ENCODE measurements at places on chromosomes 12 and 14.

GRCh38 chr12:129075460-129076208, 222.4 kb downstream of the GLT1D1 start:
- no peak for DNase-seq

- DNase-seq, result no peak
These were observed 7.8 kb upstream of the DTD2 start for GRCh38 chr14:31465111-31465510.

DNA sequence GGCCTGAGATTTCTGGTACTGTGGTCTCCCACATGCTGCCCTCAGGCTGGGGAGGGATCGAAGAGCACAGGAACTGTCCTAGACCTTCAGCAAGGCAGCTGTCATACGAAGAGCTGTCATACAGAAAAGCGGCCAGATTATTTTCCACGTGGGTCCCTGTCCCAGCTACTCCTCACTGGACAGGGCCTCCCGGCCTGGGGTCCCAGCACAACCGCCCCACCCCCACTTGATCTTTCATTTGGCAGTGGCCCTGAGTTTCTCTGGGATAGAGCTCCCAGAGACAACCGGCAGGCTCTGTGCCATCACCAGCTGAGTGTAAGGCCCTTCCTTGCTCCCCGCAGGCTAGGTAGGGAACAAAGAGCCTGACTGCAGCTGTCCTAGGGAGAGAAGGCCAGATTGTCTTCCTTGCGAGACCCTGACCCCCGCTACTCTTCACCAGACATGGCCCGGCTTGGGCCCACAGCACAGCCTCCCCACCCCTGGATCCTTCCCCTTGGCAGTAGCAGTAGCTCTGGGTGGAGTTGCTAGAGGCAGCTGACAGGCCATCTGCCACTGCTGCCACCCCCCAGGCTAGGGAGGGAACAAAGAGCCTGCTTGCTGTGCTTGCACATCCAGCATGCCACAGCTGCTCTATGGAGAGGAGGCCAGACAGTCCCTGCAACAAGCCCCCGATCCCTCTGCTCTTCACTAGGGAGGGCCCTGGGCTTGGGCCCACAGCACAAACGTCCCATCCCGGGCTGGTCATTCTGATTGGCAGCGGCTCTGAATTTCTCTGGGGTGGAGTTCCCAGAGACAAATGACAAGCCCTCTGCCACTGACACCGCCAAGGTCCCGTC, 3.1 kb upstream of the OR4N2 start:
- DNase-seq, result no peak

DNA sequence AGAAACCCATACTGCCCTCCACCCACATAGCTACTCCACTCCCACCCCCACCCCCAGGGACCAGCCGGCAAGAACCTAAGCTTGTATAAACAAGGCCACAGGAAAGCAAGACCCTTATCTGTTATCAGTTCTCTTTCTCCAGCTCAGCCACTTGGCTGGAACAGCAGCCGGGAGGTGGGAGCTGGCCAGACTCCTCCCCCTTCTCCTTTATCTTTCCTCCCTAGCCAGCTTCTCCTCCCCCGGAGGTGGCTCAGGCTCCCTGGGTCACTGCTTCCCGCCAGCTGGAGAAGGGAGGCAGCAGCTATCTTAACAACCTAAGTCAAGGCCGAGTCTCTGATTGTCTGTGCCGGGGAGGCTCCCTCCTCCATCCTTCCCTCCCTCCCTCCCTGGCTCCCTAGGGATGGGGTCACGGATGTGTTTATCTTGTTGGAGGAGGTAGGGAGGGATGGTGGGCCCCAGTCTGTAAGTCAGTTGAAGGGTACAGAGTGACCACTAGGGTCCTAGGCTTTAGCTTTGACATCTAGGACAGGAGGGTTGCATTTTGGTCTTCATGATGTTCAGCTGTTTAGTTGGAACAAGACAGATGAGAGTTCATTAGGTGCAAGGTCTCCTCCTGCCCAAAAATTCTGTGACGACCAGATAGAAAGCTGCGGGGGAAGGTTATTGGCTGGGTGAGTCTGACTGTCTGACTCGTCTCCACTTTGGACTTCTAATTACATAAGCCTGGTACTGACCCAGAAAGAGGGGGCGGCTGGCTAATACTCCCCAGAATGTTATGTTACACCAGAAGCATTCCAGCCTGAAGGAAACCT, 29.7 kb downstream of the ZFP36L1 start:
- DNase-seq, result no peak

GRCh38 chr12:91897025-91897515, 248.6 kb downstream of the BTG1 start:
- DNase-seq, result no peak

DNA sequence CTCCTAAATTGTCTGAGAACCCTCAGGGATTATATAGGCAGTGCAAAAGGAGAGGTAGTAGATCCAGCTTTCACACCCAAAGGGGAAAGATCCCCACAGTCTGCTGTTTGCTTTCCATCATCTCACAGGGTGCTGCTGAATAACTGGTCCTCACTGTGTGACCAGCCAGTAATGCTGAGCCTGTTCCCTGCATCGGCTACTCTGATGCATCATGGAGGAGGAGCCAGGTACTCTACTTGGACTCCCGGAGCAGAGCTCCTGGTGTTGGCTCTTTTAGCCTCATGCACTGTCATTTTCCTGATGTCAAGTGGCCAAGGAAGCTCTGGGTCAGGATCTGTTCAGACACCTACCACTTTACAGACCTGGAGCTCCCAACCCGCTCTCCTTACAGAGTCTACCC, 127.4 kb upstream of the ATF1 start:
- no peak for DNase-seq

- DNase-seq, result no peak
These were observed 171.3 kb upstream of the NTF3 start for GRCh38 chr12:5260591-5261086.

DNA sequence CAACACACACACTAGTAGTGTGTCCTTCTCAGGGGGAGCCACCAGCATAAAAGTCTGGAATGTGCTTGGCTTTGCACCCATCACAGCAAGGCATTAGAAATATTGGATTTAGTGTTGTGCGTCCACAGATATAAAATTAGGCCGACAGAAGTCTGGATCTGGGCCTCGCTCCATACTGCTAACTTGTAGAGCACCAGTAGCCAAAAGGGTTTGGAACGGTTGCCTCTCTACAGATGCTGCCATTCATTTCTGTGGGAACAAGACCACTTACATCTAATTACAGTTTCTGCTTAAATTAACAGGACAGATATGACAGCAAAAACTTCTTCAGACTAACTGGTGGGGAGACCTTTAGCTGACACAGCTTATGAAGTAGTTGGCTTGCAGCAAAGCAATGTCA, 94.2 kb downstream of the EXOC5 start:
- no peak for DNase-seq

DNA sequence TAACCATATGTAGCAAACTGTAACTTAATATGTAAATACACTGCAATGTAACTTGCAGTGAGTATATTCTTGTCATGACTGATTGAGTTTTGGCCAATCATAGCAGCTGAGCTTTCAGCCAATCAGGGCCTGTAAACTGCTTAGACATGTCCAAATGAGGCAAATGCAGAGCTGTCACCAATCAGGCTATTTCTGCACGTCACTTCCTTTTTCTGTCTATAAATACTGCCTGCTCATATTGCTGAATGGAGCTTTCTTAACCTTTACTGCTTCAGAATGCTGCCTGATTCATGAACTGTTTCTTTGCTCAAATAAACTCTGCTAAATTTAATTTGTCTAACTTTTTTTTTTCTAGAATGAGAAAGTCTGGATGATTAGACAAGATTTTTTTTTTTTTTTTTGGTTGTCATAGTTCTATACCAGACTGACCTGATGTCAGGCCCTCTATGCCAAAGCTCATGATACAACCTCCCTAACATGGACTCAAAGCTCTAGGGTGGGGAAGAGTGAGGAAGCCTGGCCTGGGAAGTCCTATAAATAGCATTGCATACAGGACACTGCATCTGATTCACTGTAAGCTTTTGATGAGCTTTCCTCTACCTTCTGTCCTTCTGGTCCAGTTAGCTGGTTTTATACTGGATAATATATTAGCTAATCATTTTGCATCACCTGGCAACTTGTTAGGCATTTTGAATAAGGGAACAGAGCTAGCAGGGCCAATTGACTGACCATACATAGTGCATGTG, 12.0 kb downstream of the MGP start:
- no peak for DNase-seq

DNA sequence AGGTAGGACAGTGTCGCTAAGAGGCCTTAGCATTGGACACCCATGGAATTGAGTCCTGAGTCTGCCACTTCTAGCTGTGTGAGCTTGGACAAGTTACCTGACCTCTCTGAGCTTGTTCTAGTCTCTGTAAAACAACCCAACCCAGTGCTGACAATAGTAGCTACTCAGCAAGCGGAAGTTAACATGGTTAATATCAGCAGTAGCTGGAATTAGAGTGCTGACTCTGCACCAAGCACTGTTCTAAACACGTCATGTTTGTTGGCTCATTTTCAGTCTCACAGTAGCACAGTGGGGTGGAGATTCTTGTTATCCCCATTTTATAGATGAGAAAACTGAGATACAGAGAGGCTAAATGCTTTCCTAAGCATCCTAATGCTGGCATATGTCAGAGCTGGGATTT, 47.5 kb upstream of the RIN3 start:
- no peak for DNase-seq

DNA sequence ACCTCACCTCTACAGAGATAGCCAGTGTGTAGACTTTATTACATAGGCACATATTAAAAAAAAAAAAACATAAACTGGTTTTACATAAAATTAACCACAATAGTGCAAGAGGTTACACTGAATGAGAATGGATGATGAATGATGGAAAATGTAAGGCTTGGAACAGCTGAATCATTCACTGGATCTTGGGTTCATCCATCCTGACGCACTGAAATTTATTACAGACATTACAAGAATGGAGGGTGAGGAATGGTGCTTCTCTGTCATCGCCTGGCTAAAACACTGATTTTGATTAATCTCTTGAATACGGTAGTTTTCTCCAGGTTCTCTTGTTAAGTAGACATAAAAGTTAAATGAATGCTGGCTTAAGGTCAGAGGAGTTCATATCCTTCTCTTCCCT, 40.0 kb upstream of the GTF2A1 start:
- no peak for DNase-seq

GRCh38 chr14:90475298-90475697, 78.5 kb downstream of the CALM1 start:
- no peak for DNase-seq

DNA sequence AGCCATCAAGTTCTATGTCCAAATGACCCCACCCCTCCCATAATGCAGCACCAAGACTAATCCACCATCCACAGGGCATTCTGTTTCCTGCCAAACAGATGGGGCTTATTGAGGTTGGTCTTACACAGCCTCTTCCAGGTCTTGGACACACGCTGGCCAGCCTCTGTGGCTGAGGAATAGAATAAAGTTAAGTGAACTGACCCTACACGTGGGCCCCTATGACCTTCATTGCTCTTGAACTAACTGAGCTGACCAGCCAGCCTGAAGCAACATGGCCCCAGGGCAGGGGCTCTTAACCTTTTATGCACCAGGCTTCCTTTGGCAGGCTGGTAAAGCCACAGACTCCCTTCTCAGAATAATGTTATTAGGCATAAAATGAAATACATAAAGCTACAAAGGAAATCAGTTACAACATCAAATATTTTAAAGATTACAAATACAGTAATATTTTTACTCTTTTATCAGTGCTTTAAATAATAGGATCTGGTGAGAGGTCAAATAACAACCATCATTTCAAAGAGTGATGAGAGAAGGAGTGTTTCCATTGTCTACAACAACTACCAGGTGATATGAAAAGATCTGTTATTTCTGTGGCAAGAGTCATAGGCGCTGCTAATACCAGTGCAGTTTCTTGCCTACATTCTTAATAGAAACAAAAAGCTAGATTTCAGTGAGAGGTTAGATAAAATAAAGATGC, 192.9 kb upstream of the NUDT4 start:
- DNase-seq, result no peak

- DNase-seq, result no peak
These were observed 22.2 kb downstream of the VCPKMT start for GRCh38 chr14:50094056-50094755.

GRCh38 chr12:105937009-105937408, 201.7 kb downstream of the NUAK1 start:
- DNase-seq, result no peak

DNA sequence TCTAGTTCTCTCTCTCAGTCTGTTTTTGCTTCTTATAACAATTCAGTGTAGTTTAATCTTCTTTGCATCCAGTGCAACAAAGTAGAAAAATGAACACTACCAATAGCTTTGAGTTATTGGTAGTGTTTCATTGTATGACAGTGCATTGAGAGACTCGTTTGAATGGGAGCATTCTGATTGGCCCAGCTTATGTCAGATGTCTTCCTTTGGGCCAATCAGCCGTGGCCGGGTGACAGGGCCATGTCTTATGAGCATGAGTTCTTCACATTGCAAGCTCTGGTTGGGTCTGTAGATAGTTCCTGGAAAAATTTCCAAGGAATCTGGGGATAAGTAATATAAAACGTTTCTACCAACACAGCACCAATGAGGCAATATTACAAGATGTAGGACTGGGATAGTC, 36.5 kb downstream of the GYS2 start:
- DNase-seq, result no peak

- DNase-seq, result peak; percentile 64
These were observed 267.7 kb upstream of the G2E3 start for GRCh38 chr14:30291216-30291615.

- no peak for DNase-seq
These were observed 43.1 kb downstream of the GALNT16 start for GRCh38 chr14:69303086-69303485.

- no peak for DNase-seq
These were observed 3.1 kb upstream of the CREBL2 start for GRCh38 chr12:12608557-12608957.

DNA sequence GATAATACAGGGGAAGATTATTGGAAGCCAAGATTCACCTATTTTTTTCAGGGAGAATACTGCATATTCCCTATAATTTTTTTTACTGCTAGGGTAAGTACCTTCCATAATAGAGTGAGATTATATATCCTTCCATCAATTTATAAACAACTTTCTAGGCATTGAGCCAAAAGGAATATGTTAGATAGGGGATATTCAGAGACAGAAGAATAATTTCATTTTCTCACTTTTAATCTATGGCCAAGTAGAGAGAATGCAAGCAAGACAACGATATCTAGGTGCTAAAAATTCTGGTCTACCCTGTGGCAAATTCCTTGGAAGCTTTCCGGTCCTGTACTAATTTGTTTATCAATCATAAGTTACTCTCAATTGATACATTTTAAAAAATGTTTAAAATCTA, 69.7 kb upstream of the STAC3 start:
- DNase-seq, result no peak

GRCh38 chr12:77299001-77299400, 233.6 kb upstream of the E2F7 start:
- DNase-seq, result no peak

DNA sequence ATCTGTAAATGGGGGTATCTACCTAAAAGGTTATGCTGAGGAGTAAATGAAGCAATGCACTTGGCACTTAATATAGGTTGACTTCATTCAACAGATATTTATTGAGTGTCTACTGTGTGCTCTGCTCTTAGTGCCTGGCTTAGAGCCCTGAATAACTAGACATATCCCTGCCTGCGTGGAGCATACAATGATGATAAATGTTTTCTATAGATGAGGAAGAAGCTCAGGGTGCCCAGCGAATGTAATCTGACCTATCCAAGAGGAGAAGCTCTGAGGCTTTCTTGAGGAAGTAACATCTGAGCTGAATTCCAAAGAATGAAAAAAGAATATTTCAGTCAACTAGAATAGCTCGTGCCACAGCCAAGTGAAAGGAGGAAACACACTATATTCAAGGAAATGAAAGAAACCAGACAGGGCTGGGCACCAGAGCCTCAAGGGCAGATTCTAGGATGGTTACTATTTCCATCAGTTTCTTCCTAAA, 17.9 kb upstream of the HIGD1C start:
- no peak for DNase-seq

Measured in HS-5 (cell line).